ENCODE measurements at places on chromosomes 11 and 22.

- DNase-seq: no peak
Measured at GRCh38 chr22:40727070-40727963, 48.0 kb downstream of the MCHR1 start.

DNA sequence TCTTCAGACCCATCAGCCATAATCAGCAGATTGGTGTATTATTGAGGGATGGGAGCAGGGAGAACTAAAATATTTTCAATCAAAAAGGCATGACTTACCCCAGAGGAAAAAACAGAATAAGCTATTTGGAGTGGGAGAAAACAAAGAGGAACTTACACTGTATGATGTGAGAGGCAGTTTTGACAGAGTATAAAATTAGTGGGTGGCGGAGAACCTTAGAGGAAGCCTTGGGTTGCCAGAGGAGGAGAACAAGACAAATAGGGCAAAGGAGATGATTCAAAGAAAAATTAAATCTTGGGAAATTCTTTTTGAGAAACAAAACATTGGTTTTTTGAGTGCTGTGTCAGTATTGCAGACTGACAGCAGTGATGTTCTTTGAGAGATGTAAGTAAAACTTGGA, 285.0 kb downstream of the C11orf87 start:
- no peak for DNase-seq

GRCh38 chr11:64186492-64187165, 658 bp downstream of the STIP1 start:
- DNase-seq: no peak

DNA sequence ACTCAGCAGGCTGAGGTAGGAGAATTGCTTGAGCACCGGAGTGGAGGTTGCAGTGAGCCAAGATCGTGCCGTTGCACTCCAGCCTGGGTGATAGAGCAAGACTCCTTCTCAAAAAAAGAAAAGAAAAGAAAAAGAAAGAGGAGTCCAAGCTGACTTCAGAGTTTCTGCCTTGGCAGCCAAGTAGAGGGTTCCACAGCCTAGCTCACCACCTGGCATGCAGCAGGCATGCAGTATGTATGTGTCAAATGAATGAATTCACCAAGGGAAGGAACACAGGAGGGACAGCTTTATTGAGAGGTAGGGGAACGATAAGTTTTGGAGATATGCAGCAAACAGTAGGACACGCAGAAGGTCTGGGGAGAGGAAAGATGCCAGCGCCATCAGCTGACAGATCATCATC, 230.4 kb downstream of the BUD13 start:
- DNase-seq: no peak

- no peak for DNase-seq
Measured at GRCh38 chr11:67062526-67063373, 6.1 kb downstream of the RHOD start.

- DNase-seq: no peak
Measured at GRCh38 chr22:29635734-29636357, 32.4 kb downstream of the NF2 start.

- DNase-seq: no peak
Measured at GRCh38 chr11:88494848-88495247, 157.3 kb upstream of the CTSC start.

GRCh38 chr11:28142724-28143123, 34.5 kb downstream of the METTL15 start:
- DNase-seq: no peak

DNA sequence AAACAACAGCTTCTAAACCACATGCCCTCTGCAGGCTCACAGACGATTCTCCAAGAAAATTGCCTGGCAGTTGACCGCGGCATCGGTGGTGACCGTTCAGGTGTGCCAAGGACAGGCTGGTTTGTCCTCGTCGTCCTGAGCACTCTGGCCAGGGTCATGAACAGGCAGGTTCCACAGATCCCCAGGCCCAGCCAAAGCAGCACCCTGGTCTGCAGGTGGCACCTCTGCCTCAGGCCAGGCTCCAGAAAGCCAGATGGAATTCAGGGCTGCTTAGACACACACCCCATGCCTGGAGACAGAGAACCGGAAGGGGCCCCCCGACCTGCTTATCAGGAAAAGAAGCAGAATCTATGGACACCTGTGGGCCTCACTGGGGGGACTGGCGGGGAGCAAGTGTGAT, 338.7 kb downstream of the BRD1 start:
- DNase-seq: no peak

- DNase-seq: no peak
Measured at GRCh38 chr11:83036701-83037100, 35.0 kb downstream of the RAB30 start.

DNA sequence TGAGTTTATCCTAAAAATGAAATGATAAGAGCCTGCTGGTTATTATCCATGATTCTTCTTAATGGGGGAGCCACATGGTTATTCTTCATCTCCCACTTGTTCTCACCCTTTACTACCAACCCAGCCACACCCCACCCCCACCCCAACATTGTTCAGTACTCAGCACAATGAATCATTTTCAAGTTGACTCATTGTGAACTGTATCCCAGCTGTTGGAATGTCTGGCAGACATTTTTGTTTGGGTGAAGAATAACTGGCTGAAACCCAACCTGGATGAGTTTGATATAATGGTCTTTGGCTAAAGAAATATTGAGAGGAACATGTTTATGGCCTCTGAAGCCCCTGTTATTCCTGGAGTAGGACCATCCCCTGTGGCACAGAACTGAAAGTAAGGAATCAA, 136.2 kb downstream of the ELP4 start:
- DNase-seq: no peak

- no peak for DNase-seq
Measured at GRCh38 chr22:39994041-39994565, 651 bp upstream of the FAM83F start.

All from hippocampal formation (tissue), 2 donors.